ENCODE measurements at places on chromosomes 6 and 20.
A peak's percentile ranks its signal among the peaks of the same experiment; 100 is the strongest.

DNA sequence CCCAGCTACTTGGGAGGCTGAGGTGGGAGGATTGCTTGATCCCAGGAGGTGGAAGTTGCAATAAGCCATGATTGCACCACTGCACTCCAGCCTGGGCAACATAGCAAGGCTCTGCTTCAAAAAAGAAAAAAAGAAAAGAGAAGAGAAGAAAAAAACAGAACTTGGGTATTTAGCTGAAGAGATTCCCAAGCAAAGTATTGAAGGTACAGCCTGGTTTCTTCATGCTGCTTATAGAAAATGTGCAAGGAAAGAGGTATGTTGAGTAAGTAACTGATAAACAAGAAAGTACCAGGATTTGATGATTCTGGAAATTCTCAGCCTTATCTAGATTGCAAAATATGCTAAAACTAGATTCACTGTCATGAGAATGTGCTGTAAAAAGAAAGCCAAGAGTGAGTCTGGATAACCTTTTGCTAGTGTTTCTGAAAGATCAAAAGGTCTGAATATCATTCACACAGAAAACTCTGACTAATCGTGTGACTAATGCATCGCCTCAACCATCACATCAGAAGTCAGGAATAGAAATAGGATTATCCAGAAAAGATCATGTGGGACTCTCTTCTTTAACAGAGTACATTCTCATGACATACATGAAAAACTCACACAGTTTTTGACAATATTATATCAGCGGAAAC, 32.4 kb upstream of the NOP56 start:
- DNase-seq, result no peak

DNA sequence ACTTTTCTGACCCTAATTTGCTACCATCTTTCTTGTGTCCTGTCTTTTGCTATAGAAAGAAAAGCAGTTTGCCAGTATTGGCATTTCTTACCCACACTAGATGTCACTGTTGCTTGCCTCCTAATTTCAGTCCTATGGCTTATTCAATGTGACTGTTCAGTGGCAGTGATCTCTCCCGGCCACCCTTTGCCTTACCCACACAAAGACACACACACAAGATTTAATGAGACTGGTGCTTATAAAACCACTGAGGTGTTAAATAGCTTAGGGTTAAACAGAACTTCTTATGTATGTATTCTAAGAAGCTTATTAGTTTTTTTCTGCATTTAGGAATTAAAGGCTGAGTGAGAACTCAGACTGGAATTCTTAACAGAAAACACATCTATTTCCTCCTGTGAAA, 233.6 kb upstream of the ASCC3 start:
- no peak for DNase-seq

DNA sequence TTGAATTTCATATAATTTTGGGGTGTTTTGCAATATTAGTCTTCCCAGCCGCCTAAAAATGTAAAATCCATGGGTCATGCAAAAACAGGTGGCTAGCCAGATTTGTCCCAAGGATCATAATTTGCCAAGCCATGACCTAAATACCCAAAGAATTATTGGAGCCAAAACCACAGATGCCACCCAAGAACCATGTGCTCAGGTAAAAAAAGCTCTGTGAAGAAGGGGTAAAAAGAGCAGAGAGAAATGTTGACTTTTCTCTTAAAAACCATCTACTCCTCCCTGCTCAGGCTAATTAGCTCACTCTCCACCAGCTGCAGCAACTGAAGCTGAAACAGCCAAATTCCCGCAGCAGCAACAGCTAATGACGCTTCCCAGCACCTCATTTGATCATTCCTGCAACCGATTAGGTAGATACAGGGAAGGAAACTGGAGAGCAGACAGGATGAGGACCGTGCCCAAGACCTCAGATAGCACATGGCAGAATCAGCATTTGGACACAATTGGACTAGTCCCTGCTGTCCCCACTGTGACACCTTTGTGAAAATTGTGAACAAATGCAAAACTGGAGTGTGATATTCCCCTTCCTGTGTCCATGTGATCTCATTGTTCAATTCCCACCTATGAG, 107.9 kb upstream of the NXT1 start:
- no peak for DNase-seq

- no peak for DNase-seq
Measured at GRCh38 chr6:65280060-65280459, 427.0 kb downstream of the EYS start.

DNA sequence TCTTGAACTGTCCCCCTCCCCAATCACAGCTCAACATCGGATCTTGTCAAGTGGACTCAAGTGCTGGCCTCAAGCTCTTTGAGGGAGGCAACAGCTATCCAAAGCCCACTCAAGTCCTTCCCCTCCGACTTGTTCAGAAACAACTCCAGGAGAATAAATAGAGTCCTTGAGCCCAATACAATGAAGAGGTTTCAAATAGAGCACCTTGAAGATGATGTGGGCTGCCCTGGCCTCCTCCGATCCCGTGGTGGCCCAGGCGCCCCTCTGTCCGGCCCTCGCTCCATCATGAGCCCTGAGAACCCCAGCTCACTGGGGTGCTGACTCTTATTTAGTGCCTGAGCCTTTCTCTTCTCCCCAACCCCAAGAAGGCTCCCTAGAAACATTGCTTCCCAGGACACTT, 164.3 kb upstream of the PMEPA1 start:
- no peak for DNase-seq

GRCh38 chr6:134015719-134016557, 36.5 kb downstream of the SLC2A12 start:
- no peak for DNase-seq

- peak; percentile 15 for DNase-seq
Measured at GRCh38 chr6:32940656-32941213, at the start of gene HLA-DMB. Gene HLA-DMB, minus strand, starts transcription at chr6:32941028. Its CDS starts 221 bp downstream, at chr6:32940807.

DNA sequence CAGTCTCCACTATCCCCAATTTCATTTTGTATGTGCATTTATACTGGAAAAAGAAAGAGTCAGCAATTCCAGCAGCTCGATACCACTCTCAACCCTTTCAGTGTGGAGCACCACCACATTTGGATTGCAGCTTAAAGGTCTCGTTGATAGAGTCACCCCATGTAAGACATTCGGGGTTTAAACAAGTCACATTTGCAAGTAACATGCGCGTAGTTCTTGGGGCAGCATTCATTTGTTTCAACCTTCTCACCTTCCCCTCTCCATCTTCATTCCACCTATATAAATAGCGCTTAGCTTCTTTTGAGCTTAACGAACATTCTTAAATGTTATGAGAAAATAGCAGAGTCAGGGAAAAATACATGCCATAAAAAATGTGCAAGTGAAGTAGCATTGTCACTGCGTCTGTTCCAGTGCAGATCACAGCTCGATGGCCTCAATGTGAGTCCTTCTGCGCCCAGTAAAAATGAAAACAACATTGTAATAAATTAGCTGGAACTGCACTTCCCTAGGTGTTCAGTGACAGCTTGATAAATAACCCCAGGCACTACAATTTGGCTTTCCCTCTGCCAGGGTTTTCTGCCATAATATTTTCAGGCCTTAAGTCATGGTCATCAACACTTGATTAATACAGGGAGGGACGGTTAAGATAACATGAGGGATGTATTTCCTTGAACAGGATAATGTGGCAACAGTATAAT, 737.8 kb upstream of the NRSN1 start:
- no peak for DNase-seq

GRCh38 chr6:152697634-152698033, at the start of gene MYCT1:
Gene MYCT1, plus strand, starts transcription at chr6:152697897. Its CDS starts 6 bp downstream, at chr6:152697903.
- no peak for DNase-seq

- DNase-seq, result no peak
Measured at GRCh38 chr20:24587384-24588046, 118.1 kb downstream of the SYNDIG1 start.

GRCh38 chr20:17504898-17505635, 26.1 kb downstream of the BFSP1 start:
- peak; percentile 20 for DNase-seq

- DNase-seq, result no peak
Measured at GRCh38 chr6:144909753-144910285, 624.7 kb downstream of the UTRN start.

GRCh38 chr6:139064981-139065665, 36.6 kb downstream of the ABRACL start:
- DNase-seq, result no peak

DNA sequence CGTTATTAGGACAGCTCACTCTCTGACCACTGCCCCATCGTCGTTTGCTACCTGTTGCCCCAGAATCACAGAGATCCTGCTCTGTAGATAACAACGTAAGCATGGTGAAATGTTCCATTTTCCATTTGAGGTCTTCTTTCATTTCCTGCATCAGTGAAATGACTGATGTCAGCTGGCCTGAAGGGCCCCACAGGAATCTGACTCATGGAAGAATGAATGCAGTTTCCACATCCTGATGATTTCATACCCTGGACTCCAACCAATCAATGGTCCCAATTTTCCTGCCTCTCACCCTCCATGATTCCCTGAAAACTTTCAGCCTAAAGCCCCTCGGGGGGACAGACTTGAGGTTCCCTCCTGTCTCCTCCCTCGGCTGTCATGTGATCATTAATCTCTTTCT, 394.4 kb upstream of the CDH4 start:
- DNase-seq, result no peak

- DNase-seq, result no peak
Measured at GRCh38 chr20:11324990-11325389, 592.7 kb upstream of the BTBD3 start.

DNA sequence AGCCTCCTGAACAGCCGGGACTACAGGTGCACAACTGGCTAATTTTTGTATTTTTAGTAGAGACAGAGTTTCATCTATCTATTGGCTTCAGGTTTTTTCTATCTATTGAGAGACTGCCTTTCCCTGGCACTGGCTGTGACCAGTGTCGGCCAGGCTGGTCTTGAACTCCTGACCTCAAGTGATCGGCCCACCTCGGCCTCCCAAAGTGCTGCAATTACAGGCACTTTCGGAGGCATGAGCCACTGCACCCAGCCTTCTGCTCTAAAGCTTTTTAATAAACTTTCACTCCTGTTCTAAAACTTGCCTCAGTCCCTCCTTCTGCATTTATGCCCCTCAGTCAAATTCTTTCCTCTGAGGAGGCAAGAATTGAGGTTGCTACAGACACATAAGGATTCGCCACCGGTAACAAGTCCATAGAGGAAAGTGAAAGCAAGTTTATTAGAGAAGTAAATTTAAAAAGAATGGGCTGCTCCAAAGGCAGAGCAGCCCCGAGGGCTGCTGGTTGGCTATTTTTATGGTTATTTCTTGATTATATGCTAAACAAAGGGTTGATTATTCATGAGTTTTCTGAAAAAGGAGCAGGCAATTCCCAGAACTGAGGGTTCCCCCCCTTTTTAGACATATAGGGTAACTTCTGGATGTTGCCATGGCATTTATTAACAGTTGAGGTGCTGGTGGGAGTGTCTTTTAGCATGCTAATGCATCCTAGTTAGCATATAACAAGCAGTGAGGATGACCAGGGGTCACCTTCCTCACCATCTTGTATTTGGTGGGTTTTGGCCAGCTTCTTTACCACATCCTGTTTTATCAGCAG, 44.8 kb upstream of the RNGTT start:
- no peak for DNase-seq

DNA sequence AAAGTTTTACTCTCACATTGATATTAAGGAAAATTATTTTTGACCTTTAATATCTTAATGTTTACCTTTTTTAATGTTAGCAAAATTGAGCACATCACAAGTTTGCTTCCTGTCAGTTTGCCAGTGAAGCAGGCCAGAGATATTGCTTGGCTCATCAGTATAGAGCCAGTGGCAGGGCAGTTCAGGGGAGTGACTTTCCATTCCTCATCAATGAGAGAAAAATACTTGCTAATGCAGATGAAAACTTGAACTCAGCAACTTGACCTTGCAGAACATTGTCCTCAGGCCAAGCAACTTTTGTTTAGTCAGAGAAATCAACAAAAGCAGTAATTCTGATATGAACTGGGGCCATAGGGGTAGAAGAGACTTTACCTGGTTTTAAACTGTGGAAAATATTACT, 6.9 kb downstream of the TAB2 start:
- no peak for DNase-seq

DNA sequence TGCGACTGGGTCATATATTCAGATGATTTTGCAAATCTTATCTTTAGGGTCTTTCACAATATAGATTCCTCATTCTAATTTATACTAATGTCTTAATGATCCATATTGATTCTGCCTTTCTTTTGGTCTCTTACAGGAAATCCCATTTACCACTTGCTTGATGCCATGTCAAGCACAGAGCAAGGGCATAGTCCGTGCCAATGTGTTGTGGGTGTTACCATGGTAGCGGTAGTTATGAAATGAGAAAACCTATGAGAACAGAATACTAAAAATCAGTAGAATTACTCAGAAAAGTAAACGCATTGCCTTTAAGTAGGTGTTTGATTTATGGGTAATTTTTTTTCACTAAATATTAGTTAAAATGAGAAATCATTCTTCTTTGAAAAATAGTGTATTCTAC, 153.9 kb upstream of the RAB32 start:
- DNase-seq, result no peak

DNA sequence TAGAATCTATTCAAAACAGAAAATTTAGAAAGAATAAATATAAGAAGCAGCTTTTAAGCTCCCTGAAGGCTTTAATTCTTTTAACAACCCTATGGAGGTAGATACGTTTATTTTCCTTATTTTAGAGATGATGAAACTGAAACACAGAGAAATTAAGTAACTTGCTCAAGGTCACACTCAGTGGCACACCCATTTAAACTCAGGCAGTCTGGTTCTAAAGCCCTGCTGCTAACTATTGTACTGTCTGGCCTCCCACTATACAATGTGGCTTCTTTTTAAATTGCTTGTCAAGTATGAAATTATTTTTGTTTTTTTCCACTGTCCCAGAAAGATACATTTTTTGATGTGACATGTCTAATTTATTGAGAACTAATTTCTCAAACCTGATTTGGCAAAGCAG, 55.7 kb downstream of the FAM217A start:
- no peak for DNase-seq

DNA sequence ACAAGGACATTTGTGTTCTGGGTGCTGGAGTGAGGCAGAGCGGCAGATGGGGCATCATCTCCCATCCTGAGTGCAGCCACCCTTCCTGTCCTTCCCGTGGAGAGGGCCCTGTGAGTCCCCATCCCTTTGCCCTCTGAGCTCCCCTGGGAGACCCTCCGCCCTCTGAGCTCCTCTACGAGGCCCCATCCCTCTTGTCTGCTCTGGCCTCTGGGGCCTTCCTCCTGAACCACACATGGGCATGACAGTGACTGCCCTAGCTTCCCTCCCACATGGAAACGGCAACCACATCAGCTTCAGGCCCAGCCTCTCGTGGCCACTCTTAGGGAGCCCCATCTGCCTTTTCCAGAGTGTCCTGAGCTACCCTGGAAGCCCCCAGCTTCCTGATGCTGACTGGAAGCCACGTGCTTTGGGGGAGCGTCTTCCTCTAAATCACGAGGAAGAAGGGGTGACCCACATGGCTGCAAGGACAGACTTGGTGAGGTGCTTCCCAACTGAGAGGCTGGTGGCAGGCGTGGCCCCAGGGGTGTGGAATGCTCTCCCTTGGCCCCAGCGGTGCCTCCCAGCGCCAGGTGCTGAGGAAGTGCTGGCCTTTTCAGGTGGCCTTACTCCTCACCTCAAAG, 52.6 kb downstream of the GINS1 start:
- DNase-seq, result no peak

GRCh38 chr20:52303281-52303950, 111.8 kb upstream of the ZFP64 start:
- DNase-seq, result peak; percentile 71

- DNase-seq, result no peak
Measured at GRCh38 chr6:144162977-144163376, 12.7 kb downstream of the STX11 start.

Measured in activated naive CD4-positive, alpha-beta T cell treated with anti-CD3 and anti-CD28 coated beads, Interleukin-2, amount 50 U/mL, for 16 hours (primary cell).